ENCODE measurements at places on chromosomes 16 and 17.

DNA sequence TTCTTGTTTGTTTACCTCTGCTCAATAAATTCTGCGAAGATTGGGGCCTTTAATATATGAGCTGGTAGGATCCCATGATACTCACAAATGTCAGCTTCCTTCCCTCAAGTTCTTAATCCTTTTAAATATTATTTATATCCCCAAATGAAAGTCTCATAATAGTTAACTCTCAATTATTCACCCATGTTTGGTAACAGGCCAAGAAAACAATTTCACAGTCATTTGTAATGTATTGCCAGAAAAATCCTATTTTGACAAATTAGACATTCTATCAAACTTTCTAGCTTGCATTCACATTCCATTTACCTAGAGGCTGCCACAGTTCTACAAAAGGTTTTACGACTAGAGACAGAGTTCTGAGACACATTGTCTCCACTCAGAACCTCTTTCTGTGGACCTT is 441.2 kb downstream of the UTP18 start:
- DNase-seq: no peak

DNA sequence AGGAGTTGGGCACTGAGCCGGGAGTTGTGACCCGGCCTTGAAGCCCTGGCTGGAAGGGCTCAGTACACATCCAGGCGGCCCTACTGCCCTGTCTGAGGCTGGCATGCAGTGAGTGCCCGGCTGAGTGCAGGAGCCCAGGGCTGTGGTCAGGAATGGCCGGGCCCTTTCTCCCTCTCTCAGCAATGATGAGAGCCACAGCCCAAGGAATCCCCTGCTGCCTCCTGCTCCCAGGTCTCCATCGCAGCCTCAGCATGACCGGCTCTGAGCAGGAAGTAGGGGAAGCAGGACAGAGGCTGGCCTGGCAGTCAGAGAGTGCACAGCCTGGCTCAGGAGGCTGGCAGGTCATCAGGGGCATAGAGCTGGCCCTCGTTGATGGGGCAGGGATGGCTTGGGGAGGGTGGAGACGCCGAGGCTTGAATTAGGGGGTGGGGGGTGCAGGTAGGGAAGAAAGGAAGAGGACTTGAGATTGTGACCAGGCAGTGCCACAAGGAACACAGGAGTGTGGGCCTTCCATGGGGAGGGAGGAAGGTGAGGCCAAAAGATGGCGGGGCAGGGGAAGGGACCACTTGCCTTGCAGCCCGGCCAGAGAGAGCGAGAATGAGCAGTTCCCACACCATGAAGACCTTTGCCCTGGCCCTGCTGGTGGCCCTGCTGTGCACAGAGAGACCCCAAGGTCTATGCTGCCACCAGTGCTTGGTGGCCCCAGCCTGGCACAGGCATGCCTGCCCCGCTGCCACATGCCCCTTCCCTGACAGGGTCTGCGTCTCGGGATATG is 32.1 kb upstream of the KRT17 start:
- DNase-seq: no peak

DNA sequence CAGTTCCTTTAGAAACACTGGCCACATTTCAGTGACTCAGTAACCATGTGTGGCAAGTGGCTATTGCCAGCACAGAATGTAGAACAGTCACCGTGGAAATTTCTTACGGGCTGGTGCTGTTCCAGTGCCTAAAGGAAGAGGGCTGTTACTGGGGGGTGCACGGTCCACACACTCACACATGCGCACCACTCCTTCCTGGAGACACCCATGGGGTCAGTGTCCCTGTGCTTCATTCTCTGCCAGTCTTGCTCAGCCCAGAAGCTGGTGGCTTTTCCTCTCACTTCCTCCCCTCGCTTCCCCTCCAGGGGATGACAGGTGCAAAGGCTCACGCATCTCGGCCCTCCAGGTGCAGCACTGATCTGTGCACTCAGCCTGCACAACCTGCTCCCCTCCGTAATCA is 115.6 kb downstream of the CCDC182 start:
- peak; percentile 54 for DNase-seq

DNA sequence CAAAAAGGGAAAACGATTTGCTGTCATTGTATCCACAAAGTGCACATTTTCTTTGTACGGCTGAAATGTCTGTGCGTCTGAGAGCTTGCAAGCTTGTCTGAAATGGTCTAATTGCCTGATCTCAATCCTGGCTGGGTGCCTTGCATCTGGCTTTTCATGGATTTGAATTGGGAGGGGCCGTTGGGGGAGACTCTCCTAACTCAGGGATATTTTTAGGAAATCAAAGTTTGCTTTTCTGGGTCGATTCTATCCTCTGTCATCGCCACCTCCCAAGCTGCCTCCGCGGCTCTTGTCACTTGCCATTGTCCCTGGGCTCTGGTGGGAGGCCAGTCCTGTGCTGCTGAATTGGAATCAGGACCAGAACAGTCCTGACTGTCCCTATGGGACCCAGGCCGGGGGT is 33.3 kb upstream of the MGAT5B start:
- no peak for DNase-seq

DNA sequence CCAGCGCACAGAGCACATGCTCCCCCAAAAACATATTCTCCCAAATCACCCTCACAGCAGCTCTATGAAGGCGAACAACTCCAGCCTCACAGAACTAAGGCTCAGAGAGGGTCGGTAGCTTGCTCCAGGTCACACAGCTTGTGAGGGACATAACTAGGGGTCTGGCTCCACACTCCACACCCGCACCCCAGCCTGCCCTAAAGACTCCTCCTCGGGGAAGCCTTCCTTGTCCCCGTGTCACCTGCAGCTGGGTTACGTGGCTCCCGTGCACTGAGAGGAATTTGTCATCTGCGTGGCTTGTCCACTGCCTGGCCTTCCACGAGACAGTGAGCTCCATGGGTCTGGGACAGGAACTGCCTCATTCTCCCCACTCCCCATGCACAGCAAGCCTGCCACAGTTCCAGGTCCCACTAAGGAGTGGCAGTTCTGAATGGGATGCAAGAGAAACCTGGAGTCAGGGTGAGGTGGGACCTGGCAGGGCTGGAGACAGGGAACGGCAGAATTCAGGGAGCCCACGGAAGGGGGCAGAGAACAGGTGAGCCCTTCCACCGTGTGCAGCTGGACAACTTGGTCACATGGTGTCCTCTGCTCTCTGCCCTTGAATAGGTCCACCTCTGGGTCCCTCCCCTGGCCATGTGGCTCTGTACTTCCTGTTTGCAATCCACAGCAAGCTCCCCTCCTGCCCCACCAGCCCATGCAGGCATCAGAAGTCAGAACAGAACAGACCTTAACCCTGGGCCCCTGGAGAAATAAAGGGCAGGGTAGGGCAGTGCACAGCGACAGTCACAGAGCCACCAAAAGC is 27.4 kb downstream of the TNFRSF13B start:
- DNase-seq: no peak

- no peak for DNase-seq
These were observed 33.6 kb downstream of the HAPSTR1 start for GRCh38 chr16:9124908-9125584.

- no peak for DNase-seq
These were observed 2.2 kb downstream of the MMP28 start for GRCh38 chr17:35793257-35793656.

- DNase-seq: no peak
These were observed 56.4 kb downstream of the LITAF start for GRCh38 chr16:11530171-11530940.

DNA sequence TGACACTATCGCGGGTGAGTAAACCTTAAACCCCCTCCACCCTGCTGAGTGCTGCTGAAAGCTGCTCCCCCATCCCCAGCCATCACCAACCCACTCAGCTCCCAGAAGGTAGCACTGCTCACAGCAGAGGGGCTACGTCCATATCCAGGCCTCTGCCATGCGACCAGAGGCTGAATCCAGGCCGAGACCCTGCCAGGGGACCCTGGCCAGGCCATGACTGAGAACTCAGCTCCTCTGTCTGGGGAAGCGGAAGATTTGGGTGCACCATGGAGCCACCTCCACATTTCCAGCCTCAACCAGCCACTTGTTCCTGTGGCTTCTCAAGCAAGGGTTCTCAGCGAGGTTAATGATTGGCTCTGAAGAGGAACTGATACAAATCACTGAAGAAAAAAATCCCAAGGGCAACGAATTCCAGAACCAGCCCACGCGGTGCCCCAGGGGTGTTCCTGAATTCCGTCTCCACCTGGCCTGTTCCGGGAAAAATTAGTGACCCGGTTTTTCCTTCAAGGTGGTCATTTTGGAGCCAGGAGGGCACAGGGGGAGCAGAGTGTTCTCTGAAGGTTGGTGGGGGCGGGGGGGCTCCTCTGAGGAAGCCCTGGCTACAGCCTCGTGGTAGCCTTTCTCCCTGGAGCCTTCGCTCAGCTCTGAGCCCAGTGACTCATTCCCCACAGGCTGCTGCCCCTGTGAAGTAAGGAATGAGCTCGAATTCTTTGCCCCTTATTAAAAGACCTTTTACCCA is 9.3 kb upstream of the SLC16A5 start:
- no peak for DNase-seq

DNA sequence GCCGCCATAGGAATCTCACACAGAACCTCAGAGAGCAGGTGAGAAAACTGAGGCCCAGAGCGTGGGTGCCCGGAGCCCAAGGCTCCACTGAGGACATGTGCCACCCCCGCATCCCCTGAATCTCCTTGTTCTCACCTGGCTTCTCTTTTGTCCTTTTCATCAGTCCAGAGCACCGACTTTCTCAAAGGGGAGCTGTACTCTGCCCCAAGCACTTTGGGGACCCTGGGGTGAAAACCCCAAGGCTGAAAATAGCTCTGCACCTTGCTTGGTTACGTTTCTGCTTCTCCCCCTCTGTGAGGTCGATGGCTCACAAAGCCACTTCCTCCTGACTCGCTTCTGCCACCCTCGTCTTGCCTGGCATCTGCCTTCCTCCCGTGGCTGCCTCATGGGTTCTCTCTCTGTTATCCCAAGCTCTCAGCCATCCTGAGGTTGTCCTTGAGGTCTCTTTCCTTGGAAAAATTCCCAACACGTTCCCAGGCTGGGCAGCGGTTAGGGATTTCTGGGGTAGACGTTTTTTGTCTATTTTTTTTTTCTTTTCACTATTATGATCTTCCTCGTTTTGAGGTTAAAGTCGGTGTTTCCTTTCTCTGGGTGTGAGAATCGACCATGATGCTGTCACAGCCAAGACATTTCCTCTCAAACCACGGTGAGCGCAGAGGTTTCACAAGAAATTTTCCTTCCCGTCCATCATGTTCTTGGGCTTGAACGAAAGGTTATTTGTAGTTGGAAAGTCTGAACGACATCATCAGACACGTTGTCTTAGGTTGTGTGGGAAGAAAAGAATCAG is 37.2 kb downstream of the IRF8 start:
- DNase-seq: peak; percentile 65

GRCh38 chr16:19703172-19703889 is 14.7 kb downstream of the KNOP1 start:
- DNase-seq: no peak

GRCh38 chr17:4014148-4014927 is 50.1 kb upstream of the ATP2A3 start:
- no peak for DNase-seq

DNA sequence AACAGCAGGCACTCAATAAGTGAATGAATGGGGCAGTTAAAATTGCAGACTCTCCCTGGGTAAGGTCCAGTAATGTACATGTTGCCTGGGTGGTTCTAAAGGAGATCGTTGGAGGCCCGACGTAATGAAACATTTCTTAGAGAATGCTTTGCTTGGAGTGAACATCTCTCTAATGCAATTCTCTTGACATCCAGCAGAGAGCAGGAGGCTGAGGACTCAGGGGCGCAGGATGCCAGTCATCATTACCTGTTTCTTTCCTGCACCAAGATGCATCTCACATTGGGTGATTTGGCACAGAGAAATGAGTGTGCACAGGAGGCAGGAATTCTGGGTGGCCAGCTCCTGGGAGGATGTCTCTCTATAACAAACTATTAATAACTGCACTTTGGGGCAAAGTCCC is 130.3 kb upstream of the RBBP6 start:
- no peak for DNase-seq

DNA sequence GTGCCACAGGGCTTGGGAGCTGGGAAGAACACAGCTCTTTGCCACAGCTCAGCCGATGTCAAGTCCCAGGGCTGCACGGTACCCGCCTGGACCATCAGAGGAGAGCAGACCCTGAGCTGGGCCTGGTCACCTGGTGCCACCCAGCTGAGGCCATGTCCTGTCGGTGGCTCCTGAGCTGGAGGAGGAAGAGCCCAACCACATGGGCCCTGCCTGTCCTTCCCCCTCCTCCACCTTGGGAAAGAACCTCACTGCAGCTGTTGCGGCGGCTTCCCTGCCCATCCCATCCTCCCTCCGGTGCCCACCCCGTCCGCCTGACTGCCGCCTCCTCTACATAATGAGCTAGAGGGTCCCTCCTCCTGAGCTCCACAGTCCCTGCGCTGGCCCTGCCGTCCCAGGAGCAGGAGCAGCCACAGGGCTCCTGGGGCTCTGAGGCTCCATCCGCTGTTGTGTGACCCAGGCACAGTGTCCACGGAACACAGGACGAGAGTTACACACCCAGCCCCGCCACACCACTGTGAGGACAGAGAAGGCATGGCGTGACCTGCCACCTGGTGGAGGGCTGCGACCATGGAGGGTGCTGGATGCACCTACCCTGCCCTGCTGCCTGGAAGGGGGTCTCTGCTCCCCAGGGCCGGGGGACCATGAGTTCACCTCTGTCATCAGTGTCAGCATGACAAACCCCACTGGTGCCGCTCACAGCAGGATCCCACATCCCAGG is 21.4 kb upstream of the CHMP6 start:
- peak; percentile 64 for DNase-seq

DNA sequence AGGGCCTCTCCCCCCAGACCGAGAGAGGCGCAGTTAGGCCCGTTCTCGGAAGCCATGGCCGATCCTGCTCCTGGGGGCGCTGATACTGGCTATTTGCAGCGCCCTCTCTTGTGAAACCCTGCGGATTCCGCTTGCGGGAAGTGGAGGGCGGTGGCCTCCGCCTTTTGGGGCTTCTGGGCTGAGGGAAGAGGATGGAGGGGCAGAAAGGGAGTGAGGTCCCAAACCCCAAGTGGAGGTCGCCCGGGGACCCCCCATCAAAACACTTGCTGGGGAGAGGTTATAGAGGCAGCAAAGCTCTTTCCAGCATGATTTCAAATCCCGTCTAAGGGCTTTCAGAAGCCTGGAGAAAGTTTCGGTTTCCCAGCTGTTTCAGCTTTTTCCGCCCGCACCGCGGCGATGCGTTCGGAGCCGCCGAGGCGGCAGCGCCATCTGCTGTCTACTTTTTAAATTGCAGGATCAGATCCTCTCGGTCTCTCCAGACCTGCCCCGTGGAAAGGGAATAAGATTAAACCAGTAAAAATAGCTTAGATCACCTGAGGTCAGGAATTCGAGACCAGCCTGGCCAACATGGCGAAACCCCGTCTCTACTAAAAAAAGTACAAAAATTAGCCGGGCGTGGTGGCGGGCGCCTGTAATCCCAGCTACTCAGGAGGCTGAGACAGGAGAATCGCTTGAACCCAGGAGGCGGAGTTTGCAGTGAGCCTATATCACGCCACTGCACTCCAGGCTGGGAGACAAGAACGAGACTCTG is 15.8 kb downstream of the SNX20 start:
- no peak for DNase-seq

GRCh38 chr16:47667956-47668355 is 206.8 kb downstream of the PHKB start:
- DNase-seq: no peak

DNA sequence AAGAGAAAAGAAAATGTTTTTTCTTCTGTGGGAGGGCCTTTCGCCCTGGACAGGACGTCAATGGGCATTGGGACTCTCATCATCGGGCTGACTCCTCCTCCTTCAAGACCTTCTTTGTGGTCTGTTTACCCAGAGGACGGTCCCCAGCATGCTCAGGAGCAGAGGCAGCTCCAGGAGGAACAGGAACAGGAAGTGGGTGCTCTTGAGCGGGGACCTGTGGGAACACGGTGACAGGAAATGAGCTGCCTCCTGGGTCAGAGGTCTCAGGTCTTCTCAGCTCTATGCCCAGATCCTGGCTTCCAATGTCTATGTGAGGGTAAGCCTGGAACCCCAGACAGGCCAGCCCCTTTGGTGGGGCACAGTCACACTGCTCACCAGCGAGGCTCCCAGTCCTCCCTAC is 12.2 kb downstream of the CD300LD start:
- no peak for DNase-seq

Data from GM18507 (cell line).